ENCODE measurements at places on chromosomes 5 and 9. TPM values are rescaled to one million over a fixed set of nuclear protein-coding genes. Genes with fewer than 3 reads are reported as not detected.

The GRXCR2 gene
- not detected for total RNA-seq

The MYMK gene
- not detected for total RNA-seq

The TRIP13 gene
- 10.5 TPM for total RNA-seq

The SNX2 gene
- 124 TPM for total RNA-seq

The LTC4S gene
- not detected for total RNA-seq

The ZNF454 gene
- 0.59 TPM for total RNA-seq

Data from uterus (tissue), 4 donors.